ENCODE measurements at places on chromosomes 1 and 21.
A peak's percentile ranks its signal among the peaks of the same experiment; 100 is the strongest.

DNA sequence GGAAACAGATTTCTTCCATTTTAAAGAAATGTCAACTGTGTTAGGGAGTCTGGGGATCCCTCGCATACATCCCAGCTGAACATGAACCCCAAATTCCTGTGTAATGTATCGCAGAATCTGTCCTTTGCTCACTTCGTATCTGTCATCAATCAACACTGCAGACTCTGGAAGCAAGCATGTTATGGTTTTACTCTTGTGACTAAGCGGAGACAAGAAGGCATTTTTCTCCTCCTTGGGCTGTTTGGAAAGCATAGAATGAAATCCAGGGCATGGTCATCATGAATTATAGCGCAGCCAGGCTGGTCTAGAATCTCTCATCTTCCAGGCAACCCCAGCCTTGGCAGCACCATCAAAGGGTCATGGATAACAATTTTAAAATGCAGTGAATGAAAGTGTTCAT lies 290.2 kb downstream of the KIF26B start:
- DNase-seq: no peak

DNA sequence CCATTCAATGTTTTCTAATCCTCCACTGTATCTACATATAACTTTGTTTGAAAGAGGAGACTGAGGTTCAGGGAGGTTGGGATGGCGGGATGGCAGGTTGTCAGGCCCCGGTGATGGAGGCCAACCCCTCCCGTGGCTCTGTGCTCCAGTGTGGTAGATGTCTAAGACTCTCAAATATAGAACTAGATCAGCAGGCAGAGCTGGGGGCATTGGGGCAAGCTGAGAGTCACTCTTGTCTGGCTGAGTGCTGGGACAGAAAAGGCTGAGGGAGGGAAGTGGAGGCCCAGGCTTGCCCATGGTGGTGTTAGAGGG lies 1.7 kb downstream of the IL6R start:
- no peak for DNase-seq

- no peak for DNase-seq
Measured at GRCh38 chr1:148318123-148318903, 164.8 kb downstream of the PPIAL4G start.

GRCh38 chr1:169260478-169261151 lies 107.0 kb downstream of the NME7 start:
- no peak for DNase-seq

DNA sequence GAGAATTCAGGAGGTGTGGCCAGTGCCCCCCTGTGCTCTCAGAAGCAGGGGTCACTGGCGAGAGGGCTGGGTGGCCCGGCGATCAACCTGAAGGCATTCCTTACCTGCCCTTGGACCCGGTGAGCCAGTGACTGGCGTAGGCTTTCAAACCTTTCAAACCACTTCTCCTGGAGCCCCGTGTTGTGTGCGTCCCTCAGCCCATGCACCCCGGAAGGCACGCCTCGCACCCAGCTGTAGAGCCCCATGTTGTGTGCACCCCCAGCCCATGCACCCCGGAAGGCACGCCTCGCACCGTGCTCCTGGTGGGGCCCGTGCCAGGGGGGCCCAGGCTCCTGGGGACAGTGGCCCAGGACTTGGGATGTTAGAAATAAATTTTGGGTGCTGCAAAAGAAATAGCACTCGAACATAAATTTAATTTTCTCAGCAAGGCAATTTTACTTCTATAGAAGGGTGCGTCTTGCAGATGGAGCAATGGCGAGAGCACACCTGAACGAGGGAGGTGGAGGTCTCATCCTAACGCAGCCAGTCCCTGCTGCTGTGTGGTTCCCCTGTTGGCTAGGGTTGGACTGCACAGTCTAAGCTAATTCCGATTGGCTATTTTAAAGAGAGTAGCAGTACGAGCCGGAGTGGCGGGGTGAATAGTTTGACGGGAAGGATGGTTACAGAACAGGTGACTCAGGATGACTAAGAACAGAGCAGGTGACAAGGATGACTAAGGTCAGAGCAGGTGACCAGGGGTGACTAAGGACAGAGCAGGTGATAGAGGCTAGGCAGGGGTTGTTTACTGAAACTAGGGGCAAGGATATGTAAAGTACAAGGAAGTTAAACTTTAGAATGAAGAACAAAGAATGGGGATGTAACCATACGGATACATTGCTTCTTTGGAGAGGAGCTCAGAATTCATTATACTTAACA lies 47.4 kb downstream of the PRKCZ start:
- no peak for DNase-seq

DNA sequence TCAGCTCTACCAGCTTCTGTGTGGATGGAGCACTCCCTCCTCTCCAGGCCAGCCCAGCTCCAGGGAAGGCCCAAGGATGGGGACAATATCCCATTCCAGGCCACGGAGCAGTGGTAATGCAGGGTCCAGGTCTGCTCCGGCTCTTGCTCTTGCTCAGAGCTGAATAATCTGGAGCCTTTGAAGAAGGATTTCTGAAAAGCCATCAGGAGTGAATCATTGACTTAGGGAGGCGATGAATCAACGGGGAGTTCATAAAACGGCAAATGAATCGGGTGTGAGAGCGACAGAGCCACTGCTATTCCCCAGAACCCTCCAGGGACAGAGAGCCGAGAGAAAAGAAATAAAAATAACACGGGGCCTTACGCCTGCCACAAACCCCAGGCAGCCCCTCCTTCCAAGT lies 7.7 kb downstream of the POU3F1 start:
- DNase-seq: no peak

DNA sequence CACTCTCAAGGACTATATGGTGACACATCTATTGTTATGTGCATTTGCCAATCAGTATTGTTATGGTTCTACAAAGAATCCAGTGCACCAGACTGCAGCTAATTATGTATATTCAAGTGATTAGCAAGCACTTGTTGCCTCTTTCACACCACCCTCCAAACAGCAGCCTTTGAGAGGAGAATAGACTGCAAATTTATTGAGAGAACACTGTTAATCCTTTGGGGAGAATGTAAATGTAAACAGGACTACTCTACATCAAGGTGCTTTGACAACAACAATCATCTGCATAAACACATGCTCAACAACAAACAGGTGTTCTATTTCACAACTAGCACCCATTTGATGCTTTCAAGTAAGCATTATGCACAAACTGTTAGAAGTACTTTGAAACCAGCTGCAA lies 117.4 kb downstream of the AKT3 start:
- no peak for DNase-seq

DNA sequence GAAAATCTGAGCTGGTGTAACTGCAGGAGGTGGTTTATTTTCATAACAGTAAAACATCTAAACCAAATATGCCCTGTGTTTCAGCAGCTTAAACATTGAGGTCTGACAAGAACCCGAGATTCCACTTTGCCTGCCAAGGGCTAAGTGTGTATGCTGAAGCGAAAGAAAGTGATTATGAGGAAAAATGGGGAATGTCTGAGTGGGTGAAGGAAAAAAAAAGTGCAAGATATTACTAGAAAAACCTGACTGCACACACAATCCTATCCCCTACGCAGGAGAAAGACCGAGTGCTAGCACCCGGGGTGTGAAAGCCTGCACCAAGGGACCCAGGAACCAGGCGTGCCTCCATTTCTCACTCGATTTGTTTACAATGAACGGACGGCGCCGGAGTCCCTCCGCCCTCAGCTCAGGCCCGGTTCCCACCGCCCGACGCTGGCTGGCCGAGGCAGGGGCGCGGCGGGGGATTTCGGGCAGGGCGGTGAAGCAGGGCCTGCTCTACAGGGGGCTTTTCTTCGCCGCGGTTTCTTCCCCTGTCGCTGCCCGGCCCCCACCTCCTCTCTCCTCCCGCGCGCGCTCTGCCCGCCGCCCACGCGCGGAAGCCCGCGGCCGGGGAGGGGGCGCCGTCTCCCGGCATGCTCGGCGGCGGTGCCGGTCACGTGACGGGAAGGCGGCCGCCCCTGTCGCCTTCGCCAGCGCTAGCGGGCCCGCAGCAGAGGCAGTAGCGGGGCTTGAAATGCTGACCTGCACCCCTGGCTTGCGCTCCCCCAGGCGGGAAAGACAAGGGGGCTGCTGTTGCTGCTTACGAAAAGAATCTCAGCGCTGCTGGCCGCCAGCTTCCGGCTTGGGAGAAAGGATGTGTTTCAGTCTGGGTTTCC lies 35.9 kb downstream of the ITPKB start:
- peak; percentile 80 for DNase-seq

- DNase-seq: peak; percentile 43
Measured at GRCh38 chr1:117671781-117672501, 66.1 kb downstream of the TENT5C start.

GRCh38 chr1:228059634-228060457 lies 22.7 kb upstream of the ARF1 start:
- DNase-seq: no peak

GRCh38 chr1:244272471-244273261 lies 179.0 kb downstream of the ADSS2 start:
- peak; percentile 91 for DNase-seq

- DNase-seq: peak; percentile 52
Measured at GRCh38 chr1:90717665-90718410, 736 bp upstream of the BARHL2 start.

GRCh38 chr1:230170622-230171021 lies 103.6 kb downstream of the GALNT2 start:
- no peak for DNase-seq

GRCh38 chr21:19011451-19011850 lies 607.9 kb upstream of the TMPRSS15 start:
- DNase-seq: no peak

DNA sequence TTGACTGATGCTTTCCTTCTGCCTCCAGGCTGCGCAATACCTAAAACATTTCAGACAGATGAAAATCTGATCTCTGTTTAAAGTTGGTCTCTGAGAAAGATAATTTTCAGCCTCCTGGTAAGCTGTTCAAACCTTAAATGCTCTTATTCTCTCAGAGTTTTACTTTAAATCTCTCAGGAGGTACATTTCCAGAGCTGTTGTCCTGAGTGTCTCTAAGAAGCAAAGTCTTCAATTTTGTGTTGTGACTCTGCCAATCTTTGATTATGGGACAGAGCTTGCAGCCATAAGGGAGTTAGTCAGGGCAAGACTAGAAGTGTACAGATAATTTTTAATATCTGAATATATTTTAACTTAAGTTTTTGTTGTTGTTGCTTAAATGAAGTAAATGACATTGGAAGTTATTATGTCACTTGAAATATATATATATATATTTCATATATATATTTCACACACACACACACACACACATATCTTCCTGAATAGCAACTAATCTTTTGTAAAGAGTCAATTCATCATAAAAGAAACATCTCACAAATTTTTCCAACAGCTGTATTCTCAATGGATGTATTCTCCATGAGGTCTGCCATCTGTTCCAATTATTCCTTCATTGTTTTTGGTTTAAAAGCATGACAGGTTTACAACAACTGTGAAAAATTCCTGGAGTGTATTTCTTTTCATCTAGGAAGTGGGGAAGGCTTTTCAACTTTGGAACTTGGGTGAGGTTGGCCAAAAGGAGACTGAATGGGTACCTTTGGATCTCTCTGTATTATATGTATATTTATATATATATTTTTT lies 259.4 kb downstream of the BACH1 start:
- DNase-seq: no peak

GRCh38 chr1:12692967-12693782 lies 22.7 kb upstream of the AADACL3 start:
- DNase-seq: no peak

DNA sequence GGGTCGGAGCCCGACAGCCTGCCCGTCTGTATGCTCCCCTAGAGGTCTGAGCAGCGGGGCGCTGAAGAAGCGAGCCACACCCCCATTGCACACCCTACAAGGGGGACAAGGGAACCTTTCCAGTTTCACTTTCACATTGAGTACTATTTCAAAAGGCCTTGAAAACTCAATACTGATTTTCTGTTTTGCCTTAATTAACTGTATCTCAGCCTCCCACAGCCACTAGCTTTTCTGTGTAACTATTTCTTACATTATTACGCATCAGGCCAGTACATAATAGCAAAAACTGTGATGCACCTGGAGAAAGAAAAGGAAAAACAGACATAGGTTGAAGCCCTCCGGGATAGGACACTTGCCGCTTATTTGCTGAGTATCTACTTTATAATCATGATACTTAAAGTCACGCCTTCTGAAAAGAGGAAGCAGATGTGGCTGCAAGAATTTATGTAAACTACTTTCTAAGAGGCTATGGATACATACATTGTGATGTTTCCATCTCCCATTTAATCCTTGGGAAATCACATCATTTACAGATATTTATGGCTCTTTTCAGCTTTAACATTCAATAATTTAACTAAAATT lies 1719.5 kb downstream of the MRPL39 start:
- DNase-seq: no peak

DNA sequence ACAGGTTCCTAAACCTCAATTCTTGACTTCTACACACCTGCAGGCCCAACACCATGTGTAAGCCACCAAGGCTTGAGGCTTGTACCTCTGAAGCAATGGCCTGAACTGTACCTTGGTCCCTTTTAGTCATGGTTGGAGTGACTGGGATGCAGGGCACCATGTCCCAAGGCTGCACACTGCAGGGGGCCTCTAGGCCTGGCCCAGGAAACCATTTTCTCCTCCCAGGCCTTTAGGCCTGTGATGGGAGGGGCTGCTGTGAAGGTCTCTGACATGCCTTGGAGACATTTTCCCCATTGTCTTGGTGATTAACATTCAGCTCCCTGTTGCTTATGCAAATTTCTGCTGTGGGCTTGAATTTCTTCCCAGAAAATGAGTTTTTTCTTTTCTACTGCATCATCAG lies 75.8 kb upstream of the ZNF678 start:
- no peak for DNase-seq

GRCh38 chr1:144101397-144102045 lies 129.7 kb upstream of the FAM72C start:
- no peak for DNase-seq

DNA sequence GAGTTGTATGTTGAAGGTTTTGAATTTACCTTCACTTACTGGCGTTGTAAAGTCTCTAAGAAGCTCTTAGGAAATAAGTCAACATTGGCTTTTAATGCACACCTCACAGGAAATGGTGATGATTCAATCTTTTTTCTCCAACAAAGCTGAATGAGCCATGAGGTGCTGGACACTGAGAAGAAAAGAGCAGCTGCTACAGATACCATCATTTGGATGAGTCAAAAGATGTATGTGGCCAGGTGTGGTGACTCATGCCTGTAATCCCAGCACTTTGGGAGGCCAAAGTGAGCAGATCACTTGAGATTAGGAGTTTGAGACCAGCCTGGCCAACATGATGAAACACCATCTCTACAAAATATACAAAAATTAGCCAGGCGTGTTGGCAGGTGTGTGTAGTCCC lies 3.3 kb upstream of the IL23R start:
- no peak for DNase-seq

GRCh38 chr1:110305900-110306420 lies 33.2 kb upstream of the RBM15 start:
- DNase-seq: no peak

GRCh38 chr1:33443080-33443704 lies 12.3 kb upstream of the PHC2 start:
- no peak for DNase-seq

- DNase-seq: no peak
Measured at GRCh38 chr1:14610761-14611160, 12.3 kb downstream of the KAZN start.

GRCh38 chr1:118918230-118918939 lies 69.8 kb downstream of the TBX15 start:
- no peak for DNase-seq

- no peak for DNase-seq
Measured at GRCh38 chr1:119327094-119327449, 41.5 kb upstream of the HAO2 start.

Data from midbrain (tissue), 1 donor.